ENCODE measurements at places on chromosomes 12 and 14.

- DNase-seq, result no peak
These were observed 12.6 kb downstream of the RASSF8 start for GRCh38 chr12:25970916-25971653.

- DNase-seq, result no peak
These were observed 1033.3 kb upstream of the FLRT2 start for GRCh38 chr14:84496677-84497076.

GRCh38 chr12:68482014-68482413 lies 128.7 kb upstream of the RAP1B start:
- no peak for DNase-seq

DNA sequence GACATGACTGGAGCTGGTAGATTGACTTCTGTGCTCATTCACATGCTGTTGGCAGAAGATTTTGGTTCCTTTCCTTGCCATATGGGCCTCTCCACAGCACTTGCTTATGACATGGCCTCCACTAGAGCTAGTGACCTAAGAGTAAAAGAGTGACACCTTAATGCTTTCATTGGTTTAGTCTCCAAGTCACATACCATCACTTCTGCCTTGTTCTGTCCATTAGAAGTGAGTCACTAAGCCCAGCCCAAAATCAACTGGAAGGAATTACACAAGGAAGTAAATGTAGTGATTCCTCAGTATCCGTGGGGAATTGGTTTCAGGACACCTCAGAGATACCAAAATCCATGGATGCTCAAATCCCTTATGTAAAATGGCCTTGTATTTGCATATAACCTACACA lies 81.3 kb downstream of the PPHLN1 start:
- no peak for DNase-seq

DNA sequence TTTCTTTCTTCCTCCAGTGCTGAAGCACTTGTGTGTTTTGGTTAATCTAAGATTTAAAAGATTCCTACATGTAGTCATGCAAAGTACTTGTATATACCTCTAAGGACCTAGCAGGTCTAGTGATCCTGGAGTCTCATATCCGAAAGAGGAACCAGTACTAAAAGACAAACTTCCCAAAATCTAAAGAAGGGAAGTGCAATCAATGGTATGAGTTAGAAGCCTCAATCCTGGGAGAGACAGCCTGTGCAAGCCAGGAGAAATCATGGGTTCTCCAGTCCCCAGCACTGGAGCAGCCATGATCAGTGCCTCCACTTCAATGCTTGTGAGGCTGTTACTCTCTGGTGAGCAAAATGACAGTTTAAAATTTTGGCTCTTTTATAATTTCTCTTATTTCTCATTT lies 277.4 kb downstream of the DAD1 start:
- no peak for DNase-seq

GRCh38 chr12:123006977-123007376 lies 26.5 kb downstream of the ARL6IP4 start:
- DNase-seq, result no peak

- no peak for DNase-seq
These were observed at the start of gene NPC2 for GRCh38 chr14:74492776-74493342. NPC2 (minus strand) TSS chr14:74493305; CDS start chr14:74493274, 31 bp downstream.

- DNase-seq, result peak; percentile 67
These were observed 508.5 kb downstream of the FOXG1 start for GRCh38 chr14:29274890-29275596.

- DNase-seq, result peak; percentile 73
These were observed 51.9 kb upstream of the TSPAN11 start for GRCh38 chr12:30874455-30875321.

DNA sequence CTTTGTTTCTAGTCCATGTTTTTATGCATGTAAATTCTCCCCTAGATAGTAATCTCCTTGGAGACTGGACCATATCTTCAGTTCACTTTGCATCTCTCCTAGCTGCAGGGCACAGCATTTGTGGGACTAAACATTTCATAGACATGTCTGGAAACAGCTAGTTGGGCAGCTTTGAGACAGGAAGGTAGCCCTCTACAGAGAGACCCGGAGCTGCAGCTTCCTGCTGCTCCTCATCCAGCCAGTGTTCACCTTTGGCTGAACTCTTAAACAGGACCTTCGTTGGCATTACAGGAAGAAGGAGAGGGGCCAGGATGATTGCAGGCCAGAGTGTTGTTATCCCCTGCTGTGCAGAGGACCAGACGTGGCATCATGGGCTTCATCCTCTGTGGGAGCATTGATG lies 52.9 kb downstream of the GNS start:
- no peak for DNase-seq

DNA sequence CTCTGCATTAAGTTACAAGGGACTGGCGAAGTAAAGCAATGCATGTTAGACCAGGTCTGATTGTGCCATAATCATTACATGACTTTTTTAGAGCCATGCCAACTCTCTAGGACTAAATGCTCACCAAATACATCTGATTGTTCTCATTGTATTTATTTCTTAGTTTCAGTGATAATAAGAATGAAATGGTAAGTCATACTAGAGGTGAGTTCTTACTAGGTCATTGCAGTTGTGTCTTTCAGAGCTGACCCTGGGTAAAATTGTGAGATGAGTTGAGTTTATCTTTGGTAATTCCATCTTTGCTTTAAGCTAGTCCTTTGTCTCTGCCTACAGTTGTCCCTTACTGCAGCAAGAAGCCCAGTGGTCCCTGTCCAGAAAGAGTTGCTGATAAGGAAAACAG lies 73.2 kb downstream of the PRKCH start:
- no peak for DNase-seq

DNA sequence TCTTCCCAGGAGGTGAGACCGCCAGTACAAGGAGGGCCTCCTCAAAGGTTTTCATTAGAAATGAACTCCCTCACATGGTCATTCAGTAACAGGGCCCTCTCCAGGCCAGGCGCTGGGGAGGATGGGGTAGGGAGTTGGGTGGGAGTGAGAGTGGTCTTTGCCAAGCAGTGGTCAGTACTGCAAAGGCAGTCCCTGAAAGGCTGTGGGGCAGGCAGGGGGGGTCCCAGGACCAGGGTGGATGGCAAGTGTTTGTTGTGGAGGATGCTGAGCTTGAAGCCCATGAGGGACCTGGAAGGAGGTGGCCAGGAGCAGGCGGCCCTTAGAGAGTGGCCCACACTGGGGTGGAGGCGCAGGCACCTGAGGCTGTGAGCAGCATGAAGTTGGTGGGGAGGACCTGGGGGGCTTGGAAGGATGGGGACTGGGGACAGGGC lies 26.1 kb downstream of the CEP170B start:
- no peak for DNase-seq

DNA sequence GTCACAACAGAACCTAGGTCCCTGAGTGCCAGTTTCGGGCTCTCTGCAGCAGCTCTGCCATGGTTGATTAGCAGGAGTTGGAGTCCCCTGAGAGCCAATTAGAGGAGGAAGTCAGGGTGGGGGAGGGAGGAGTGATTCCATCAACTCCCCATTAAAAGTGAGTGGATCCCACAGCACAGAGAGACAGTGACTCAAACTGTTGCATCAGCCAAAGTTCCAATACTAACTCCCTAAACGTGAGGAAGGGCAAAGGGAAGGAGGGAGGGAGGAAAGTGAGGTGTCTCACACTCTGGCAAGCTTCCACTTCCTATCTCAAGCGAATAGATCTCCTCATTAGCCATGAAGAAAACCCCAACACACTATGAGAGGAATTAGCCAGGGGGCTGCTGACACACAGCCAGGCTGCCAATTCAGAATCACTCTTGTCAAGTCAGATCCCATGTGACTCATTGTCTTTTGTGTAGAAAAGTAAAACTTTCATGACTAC lies 23.6 kb downstream of the OR11H4 start:
- DNase-seq, result no peak

- no peak for DNase-seq
These were observed 61.2 kb upstream of the OTOGL start for GRCh38 chr12:80038062-80038560.

DNA sequence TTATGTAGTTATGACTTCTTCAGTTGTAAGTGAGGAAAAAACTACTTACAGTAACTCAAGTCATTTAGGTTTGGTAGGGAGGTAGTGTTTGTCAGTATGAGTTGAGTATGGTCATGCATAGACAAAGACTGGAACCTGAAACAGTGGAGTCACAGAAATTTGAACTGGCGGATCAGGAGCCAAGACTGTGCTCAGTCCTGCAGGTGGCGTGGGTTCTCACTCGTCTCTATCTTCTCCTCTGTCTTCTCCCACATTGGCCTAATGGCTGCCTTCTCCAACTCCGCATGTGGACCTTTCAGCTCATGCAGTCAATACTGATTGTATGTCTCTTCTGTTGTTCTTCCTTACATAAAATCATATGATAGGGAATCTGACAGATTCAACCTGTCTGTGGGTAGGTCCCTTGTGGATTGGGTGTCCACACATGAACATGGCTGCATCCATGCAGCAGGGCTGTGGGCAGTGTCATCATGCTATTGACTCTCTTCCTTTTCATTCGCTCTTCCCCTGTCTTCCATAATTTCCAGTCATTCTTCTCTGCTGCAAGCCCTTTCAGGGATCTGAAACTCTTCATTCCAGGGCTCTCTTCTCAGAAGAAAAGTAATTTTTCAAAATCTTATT lies 78.8 kb upstream of the NEDD1 start:
- no peak for DNase-seq

DNA sequence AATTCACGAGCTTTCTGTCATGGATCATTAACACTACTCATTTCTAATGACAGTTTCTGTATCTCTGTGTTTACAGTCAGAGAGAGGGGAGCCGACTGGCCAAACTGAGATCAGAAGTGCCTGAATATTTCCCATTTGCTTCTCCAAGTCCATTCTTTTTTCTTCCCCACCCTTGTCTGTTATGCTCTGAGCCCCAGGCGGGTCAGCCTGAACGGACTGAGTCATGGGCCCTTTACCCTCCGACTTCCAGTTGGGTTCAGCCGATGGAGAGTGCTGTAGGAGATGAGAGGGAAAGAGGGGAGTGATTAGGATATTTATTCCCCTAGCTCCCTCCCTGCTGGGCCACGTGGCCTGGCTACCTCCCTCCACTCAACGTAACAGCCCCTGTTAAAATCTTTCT lies 104.7 kb downstream of the PAH start:
- DNase-seq, result no peak

DNA sequence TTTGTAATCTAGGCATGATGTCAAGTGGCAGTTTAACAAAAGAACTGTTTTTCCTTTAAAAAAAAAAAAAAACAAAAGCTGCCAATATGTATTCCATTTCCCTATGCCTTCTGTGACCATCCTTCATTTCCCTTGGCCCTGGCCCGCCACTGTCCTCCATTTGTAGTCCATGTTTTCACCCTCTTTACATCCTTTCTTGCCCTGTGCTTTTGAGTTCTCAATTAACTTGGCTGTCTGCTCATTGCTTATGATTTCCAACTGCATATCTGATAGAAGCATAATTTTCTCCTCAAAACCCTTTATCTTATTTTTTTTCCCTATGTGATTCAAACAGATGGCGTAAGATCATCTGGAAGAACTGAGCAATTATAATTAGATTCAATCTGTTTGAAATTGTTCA lies 297.5 kb downstream of the NAV3 start:
- DNase-seq, result no peak

GRCh38 chr12:82124711-82125380 lies 233.3 kb downstream of the CCDC59 start:
- DNase-seq, result no peak

DNA sequence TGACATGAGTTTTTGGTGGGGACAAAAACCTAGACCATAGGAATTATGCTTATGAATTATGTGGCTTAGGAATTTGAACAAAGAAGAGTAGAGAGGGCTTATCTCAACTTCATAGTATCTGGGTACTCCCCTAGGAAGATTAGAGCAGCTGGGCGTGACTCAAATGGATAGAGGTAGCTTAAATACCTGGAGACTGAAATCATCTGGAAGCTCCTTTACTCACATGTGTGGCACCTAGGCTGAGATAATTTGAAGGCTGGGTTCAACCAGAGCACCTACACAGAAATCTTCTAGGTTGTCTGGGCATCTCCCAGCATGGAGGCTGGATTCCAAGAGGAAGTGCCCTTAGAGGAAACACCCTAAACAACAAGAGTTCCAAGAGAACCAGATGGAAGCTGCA lies 393.9 kb downstream of the ADAMTS20 start:
- no peak for DNase-seq

DNA sequence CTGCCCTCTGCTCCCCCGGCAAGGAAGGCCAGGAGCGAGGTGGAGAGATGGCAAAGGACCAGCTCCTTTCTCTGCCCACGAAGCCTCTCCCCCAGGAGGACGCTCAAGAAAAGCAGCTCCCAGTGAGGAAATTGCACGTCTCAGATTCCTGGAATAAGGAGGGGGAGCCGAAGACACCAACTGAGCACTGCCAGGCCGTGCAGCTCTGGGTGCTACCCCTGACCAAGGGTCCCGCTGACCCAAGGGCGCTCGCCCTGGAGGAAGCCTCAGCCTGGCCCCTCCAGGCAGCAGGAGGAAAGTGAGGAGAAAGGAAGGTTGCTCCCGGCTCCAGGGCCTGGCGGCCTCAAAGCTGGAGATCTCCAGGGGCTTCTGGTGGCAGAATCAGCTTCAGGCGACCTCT lies 174.1 kb upstream of the SFSWAP start:
- DNase-seq, result no peak

DNA sequence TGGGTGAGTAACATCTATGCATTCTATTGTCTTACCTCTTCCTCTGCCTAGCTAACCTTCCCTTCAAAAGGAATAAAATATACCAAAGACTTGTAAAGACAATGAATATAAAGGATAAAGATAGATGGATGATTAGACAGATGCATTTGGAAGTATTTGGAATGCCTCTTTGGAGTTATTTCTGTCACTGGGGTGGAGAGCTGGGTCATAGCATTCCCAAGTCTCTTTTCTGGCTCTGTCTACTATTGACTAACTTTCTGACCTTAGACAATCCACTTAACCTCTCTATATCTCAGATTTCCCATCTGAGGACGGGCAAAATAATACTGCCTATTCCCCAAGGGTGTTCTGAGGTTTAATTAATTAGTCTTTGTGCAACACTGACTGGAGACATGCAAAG lies 517.4 kb downstream of the DIO2 start:
- DNase-seq, result no peak

DNA sequence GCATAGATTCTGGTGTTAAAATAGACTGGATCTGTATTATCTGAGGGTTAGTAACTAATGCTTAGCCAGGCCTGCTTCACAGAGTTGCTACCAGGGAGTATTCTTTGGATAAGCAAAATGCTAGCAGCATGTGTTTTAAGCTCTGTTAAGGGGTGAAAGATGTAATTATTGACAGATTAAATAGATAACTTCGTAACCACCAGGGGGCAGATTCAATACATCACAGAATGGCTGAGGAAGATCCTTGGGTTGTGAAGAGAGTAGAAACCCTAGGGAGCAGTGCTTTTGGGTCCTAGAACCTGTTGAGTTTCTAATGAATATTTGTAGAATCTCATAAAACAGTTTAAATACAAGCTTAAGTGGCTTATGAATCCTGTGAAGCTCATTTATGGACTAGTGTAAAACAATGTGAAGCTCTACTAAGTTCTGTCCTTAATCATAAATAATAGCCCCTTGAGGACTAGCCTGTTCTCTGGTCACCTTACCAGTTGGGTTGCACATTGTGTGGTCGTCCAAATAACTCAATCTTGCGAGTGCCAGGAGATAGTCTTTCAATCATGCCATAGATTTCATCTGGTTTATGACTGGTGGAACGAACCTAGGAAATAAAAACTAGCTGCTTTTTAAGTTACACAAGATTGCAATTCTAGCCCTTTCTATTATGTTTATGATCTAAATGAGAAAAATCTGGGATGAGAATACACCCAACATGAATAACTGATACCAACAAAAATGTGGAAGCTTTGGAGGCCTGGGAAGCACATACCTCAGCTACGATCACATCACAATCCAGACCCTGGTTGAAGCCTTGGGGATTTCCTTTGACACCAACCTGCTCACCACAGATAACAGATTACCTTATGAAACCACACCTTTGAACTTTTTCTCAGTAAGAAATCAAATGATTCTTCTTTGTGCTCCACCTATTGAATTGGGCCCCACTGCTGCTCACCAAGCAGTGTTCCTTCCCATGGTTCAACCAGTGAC lies 12.3 kb downstream of the METTL3 start:
- DNase-seq, result peak; percentile 63

All from NCI-H146 (cell line).